T-cell (primary cell): ENCODE measurements at places on chromosomes 16 and 17.

DNA sequence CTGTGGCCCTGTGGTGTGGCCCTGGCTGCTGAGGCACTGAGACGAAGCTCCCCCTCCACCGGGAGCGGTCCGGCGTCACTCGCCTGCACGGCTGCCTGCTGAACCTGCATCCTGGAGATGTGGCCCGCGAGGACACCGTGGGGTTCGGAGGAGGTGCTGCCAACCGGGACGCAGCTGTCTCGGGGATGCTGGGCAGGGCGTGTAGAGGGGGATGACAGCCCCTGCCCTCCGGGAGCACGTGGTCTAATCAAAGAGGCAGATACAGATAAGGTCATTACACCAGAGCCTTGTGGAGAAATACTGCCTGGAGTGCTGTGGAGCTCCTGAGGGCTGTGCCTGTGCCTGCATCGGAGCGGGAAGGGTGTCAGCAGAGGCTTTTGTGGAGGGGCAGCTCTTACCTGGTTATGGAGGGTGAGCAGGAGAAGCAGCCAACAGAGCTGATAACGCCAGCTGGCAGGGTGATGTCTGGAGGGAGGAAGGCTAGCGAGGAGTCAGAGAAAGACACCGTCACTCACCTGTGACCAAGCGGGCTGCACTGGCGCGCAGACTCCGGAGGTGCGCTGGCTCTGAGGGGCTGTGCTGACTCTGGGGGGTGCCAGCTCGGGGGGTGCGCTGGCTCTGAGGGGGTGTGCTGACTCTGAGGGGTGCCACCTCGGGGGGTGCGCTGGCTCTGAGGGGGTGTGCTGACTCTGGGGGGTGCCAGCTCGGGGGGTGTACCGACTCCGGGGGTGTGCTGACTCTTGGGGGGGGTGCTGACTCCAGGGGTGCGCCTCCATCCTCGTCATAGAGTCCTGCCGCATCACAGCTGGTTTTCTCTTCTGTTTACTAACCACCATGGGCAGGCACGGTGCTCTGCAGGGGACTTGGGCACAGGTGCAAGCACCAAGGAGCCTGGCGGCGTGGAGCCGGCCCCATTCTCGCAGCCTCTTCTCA, 104.7 kb upstream of the CHMP6 start:
- DNase-seq, result no peak

- DNase-seq, result no peak
Observed at GRCh38 chr16:22763437-22764080, 50.4 kb upstream of the HS3ST2 start.

GRCh38 chr17:7432296-7432695, 2.9 kb upstream of the TMEM102 start:
- no peak for DNase-seq

GRCh38 chr17:81303385-81303784, 8.3 kb upstream of the SLC38A10 start:
- DNase-seq, result no peak

GRCh38 chr17:47946929-47947397, 5.6 kb downstream of the PNPO start:
- DNase-seq, result peak; percentile 53

GRCh38 chr16:3846595-3847091, 33.9 kb downstream of the CREBBP start:
- DNase-seq, result no peak

GRCh38 chr17:51721730-51722129, 436.8 kb downstream of the CA10 start:
- DNase-seq, result no peak

- DNase-seq, result no peak
Observed at GRCh38 chr17:50020841-50021599, 26.0 kb upstream of the DLX3 start.

- DNase-seq, result no peak
Observed at GRCh38 chr16:56101480-56101879, 89.8 kb upstream of the GNAO1 start.
